Epithelial cell of proximal tubule (primary cell): ENCODE measurements at places on chromosomes 2 and 18.

GRCh38 chr2:112718863-112719370, 1.9 kb upstream of the NT5DC4 start:
- no peak for DNase-seq

DNA sequence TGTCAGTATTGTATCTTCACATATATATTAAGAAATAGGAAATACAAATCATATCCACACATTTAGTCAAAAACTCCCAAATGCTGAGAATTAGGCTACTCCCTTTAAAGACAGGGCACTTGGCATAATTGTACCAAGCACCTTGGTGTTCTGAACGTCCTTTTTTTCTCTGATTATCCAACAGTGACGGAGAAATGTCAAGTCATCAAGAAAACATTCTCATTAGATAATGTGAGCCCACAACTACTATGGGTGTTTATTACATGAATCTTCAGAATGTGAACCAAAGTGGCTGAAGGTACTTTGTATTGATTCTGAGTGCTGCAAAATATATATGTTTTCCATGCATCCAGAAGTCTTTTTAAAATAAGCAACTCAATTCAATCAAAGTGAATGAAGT, 83.8 kb downstream of the PSMG2 start:
- DNase-seq: no peak

DNA sequence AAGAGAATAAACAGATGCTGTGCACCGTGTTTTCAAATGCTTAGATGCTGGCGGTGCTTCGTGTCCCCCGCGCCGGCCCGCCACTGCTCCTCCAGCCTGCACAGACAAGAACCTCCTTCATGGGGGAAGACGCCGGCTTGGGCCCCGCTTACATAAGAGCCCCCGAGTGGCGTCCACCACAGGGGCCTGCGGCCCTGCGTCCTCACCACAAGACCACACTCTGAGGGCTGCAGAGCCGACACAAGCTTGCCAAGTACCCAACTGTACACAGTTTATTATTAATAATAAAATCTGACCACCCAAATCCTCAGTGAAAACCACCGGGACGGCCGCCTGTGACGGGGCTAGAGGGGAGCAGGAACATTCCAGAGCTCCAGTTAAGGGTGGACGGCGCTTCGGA, 232.2 kb downstream of the HDAC4 start:
- DNase-seq: no peak

- no peak for DNase-seq
Observed at GRCh38 chr2:85326406-85327159, 1.2 kb downstream of the TGOLN2 start.

DNA sequence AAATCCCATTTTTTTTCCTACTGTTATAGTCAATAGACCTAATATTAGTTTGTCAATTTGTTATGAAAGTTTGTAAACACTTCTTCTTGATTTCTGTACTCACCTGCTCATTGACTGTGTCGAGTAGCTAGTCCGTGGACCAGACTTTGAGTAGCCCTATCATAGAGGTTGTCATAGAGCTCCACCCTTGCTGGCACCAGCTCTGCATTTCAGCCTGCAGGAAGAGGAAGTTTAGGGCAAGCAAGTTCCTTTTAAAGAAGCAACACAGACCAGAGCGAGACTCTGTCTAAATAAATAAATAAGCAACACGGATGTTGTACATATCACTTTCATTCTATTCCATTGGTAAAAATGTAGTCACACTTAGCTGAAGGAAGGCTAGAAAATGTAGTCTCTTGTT, 74.0 kb downstream of the MCFD2 start:
- no peak for DNase-seq
